Stimulated activated CD4-positive, alpha-beta T cell treated with anti-CD3 and anti-CD28 coated beads, Interleukin-1b, Interleukin-23, amount 100 ng/mL, for 48 hours (primary cell): ENCODE measurements at places on chromosomes 5 and 9.

- no peak for DNase-seq
Measured at GRCh38 chr5:6633469-6634245, 417 bp downstream of the SRD5A1 start.

- DNase-seq: no peak
Measured at GRCh38 chr9:132585954-132586829, 3.8 kb downstream of the BARHL1 start.

- no peak for DNase-seq
Measured at GRCh38 chr9:37029776-37030610, 4.1 kb downstream of the PAX5 start.

DNA sequence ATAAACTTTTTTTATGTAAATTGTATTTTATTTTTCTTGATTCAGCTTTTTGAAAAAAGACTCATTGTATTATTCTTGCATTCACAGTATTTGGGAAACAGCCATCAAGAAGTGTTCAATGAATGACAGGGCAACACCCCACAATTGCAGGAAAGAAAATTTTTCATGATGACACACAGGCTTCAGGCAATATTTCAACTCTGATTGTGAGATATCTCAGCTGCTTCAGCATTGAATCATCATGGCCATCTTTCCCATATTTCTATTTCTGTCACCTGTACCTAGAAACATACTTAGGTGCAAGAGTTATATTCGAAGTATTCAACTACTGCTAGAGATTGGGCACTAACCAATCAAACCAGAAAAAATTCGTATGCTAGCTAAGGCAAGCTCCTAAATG lies 446.0 kb downstream of the ISL1 start:
- DNase-seq: no peak

- no peak for DNase-seq
Measured at GRCh38 chr5:86199287-86199686, 418.5 kb upstream of the COX7C start.

DNA sequence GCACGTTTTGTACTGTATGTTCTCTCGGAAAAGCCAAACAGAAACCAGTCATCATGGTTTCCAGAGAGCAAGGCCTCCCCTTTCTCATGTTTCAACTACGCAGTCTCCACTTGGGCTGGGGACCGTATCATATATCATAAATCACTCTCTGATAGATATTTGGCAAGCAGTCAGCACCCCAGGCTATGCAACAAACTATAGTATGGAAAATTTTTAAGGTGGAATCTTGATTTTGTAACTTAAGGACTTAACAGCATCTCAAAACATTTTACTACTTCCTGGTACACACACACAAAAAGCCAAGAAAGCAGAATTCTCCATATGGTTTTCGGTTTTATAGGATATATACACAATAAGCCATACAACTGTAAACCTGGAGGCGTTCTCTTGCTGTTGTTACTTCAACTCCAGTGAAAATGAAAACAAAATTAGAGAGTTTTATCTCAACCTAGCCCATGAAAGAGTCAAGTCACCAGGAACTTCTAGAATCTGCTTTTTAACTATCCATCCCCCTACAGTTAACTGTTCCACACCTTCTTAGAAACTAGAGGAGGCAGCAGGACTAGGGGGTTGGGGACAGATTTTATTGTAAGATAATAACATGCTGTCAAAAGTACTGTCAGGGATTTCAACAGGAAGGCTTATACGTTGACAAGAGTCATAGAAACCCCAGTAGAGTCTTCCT lies 283.4 kb downstream of the NFIB start:
- no peak for DNase-seq

DNA sequence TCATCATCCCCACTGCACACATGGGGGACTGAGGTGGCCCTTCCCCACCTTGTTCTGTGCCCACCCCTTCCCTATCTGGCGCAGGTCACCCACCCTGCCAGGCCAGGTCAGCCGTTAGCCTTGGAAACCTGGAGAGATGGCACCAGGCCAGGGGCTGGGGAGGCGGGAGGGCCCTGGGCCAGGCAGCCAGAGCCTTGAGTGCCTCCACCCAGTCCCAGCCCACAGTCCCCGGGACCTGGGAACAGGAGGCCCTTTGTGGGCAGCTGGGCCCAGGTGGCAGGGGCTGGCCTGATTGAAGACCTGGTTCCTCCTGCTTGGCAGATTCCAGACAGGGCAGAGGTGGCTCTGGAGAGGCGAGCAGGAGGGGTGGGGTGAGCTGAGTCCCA lies 70.6 kb downstream of the LRSAM1 start:
- no peak for DNase-seq

DNA sequence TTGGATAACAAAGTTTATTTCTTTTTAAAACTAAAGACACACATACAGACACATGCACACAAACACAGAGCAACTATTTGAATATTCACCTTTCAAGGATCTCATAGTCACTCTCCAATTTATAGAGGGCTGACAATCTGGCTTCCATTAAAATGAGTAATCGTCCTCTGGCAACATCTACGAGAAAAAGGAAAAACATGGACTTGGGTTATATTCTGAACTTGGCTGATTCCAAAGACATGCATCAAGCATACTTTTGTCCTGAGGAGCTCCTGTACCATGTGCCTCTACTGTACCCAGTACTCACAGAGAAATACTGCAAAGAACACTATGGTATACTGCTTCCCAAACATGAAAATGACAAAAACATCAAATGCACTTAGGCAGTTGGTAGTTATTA lies 15.4 kb downstream of the IARS1 start:
- no peak for DNase-seq

DNA sequence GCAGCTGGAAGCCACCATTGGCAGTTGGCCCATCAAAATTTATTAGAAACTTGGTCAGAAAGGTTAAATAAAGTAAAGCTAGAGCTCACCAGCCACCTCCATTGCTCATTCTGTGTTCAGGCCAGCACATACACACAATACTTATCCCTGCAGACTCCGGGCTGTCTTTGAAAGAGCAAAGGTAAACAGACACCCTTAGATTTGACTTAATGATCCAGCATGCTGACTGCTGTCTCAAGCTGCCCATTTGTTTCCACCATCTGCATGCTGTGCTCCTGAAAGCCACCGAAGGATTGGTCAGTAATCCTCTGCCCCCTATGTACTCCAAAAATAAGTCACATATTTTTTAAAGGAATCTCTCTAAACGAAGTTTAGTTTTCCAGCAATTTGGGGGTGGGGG lies 1059.8 kb upstream of the DMAC1 start:
- no peak for DNase-seq

DNA sequence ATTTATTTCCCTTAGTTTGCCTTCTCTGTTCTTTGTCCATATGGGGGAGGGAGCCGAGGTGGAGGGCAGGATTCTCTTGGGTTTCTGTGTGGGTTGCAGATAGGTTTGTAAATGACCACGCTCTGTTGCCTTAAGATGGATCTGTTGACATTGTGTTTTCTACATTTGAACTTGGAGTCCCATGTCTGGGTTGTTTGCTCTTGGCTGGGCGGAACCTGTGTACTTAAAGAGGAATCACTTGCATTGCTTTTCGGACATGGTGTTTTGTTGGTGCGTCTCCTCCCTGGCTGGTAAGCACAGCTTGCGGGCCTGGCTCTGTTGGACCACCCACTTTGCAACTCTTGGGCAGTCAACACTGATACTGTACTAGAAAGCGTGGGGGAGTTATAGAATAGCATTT lies 45.9 kb downstream of the EHMT1 start:
- no peak for DNase-seq

- DNase-seq: peak; percentile 40
Measured at GRCh38 chr5:141637123-141637766, 448 bp downstream of the RELL2 start.

GRCh38 chr9:113906411-113907110 lies 30.5 kb downstream of the ZNF618 start:
- DNase-seq: no peak

GRCh38 chr9:105311306-105311705 lies 66.9 kb downstream of the SLC44A1 start:
- DNase-seq: no peak

GRCh38 chr9:132586830-132587591 lies 4.6 kb downstream of the BARHL1 start:
- no peak for DNase-seq

GRCh38 chr9:17824191-17824590 lies 245.3 kb downstream of the SH3GL2 start:
- no peak for DNase-seq

DNA sequence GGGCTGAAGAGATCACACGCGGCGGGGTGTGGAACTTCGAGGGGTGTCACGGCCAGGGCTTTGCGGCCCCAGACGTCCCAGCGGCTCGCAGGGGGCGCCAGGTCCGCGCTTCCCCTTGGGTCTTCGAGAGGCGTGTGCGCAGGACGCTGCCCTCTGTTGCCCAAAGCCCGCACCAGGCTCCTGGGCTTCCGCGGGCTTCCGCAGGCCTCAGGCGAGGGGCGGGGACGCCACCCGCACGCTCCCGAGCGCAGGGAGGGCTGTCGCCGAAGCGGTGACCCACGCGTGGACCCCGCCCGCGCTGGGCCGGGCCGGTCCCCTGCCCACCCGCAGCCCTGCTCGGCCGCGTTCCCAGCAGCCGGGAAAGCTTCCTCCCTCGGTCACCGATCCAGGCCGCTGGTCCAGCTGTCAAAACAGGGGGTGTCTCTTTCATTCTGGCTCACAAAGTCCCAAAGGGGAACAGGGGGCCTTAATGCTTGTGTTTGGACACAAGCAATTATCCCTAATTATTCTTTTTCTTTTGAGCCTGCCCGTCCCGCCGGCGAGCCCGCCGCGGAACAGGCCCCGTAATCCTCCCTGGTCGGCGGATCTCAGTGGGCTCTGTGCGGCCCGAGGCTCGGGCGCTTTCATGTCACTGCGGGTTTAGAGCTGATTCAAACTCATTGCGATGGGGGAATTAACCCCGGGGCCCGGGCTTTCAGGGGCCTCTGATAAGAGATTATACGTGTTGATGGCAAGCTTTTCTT lies 60.6 kb downstream of the TMEM174 start:
- DNase-seq: no peak

- no peak for DNase-seq
Measured at GRCh38 chr5:179264053-179264782, 81.0 kb downstream of the ADAMTS2 start.

DNA sequence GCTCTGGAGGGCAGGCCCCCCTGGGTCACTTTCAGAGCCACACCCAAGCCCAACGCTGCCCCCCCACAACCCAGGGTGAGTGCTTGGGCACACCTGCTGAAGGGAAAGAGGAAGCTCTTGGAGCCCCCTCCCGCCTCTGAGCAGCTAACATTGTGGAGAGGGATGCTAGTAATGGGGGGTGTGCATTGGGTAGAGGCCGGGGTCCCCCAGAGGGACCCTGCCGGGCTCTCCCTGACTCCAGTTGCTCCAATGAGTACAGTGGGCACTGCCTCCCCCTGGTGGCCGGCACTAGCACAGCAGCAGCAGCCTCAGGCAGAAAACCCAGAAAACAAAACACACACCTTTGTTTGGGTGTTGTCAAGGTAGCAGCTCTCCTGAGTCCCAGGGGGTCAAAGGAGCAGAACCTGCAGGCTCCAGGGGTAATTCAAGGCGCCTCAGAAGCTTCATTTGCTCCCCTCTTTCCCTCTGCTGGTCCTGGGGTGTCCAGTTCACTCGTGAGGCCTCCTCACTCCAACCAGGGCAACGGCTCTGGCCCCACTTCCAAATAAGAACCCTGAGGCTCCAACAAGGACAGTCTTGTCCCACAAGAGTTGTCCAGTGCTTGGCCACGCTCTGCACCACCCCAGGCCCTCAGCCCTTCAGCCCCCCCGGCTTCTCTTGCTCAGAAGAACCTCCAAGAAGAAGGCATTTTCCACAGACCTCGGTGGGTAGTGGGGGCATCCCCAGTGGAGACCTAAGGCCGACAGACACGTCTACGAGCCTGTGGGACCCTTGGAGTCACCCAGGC lies 16.1 kb downstream of the GBGT1 start:
- DNase-seq: peak; percentile 82

GRCh38 chr5:151721087-151721646 lies 34.5 kb upstream of the SPARC start:
- DNase-seq: peak; percentile 25

DNA sequence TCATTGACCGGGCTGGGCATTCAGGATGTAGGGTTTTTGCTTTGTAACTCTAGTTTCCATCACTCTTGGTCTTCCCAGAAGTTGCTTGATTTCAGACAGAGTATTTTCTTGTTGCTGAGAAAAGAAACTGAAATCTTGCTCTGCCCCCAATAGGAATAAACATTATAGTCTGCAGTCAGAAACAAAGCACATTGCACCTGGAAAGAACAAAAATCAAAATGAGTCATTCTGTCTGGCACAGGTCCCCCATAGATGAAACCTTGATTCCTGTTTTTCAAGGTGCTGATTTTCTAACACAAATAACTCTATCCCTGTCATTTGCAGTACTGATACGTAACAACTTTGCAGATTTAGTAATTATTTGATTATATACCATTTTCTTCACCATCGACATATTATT lies 232.1 kb downstream of the FBXO4 start:
- DNase-seq: no peak

- DNase-seq: no peak
Measured at GRCh38 chr5:80964919-80965318, 4.8 kb downstream of the RASGRF2 start.

DNA sequence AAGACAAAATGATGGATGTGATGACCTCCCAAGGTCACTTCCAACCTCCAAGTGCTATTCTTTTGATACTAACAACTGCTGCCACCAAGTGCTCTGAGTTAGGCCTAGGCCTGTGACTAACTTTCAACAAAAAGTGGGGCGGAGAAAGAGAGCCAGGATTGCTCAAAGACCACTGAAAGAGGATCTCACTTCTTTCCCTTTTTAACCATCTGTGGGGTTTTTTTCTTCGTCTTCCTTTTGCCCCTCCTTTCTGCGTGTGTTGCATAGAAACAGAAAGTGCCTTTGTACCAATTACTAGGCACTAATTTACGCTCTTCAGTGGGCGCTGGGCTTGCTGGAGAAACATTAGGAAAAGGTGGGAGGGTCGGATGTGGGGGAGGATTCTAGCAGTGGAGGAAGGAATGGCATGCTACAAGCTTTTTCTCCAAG lies 8.0 kb downstream of the KLF9 start:
- DNase-seq: peak; percentile 59

DNA sequence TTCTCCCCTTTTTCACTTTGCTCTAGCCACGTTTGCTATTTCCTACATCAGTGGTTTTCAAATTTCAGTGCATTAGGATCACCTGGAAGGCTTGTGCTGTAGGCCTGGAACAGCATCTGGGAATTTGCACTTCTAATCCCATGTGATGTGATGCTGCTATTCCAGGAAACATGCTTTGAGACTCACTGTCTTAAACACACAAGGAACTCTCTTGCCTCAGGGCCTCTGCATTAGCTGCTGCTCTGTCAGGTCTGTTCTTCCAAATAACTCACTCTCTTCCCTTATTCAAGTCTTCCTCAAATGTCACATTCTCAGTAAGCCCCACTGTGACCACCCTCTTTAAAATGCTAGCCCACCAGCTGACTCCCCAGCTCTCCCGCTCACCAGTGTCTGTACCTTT lies 204.0 kb downstream of the DNAH5 start:
- DNase-seq: no peak

DNA sequence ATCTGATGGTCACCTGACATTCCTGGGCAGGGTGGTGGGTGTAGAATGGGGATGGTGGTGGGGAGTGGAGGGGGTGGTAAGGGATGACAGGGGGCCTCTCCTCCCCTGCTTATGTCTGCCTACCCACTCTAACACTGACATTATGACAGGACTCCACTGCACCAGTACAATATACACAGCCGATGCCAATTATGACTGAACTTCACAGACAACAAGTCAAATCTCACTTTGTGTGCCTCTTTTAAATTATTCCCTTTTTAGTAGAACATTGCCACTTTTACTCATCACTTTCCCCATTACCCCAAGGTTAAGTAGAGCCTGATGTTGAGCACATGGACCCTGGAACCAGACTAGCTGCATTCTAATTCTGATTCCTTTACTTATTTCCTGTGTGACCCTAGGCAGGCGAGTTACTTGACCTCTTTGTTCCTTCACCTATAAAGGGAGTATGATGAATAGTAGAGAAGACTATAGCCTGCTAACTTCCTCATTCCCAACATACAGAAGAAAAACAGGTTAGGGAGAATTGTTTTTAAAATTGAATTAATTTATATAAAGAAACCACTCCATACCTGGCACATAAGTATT lies 464.7 kb downstream of the DMRT2 start:
- DNase-seq: no peak
